ENCODE measurements at places on chromosomes 2 and 18. TPM values are rescaled to one million over a fixed set of nuclear protein-coding genes. Genes with fewer than 3 reads are reported as not detected.

Gene SERPINB12
- polyA plus RNA-seq, result not detected

Gene NETO1
- 2.7 TPM for polyA plus RNA-seq

Gene KDM3A
- 24.1 TPM for polyA plus RNA-seq

Gene MARCHF4
- 10.0 TPM for polyA plus RNA-seq

Gene ACMSD
- not detected for polyA plus RNA-seq

Gene PLEKHH2
- polyA plus RNA-seq, result 2.2 TPM

Gene MLPH
- 16.1 TPM for polyA plus RNA-seq

Gene DLX1
- polyA plus RNA-seq, result 1.4 TPM

Gene HOXD10
- 12.6 TPM for polyA plus RNA-seq

Gene TXNDC2
- 0.20 TPM for polyA plus RNA-seq

Gene CXXC1
- polyA plus RNA-seq, result 51.2 TPM

Gene POTEF
- polyA plus RNA-seq, result not detected

Gene TRAK2
- 25.3 TPM for polyA plus RNA-seq

Gene TIGD1
- 1.7 TPM for polyA plus RNA-seq

Gene GPR75
- 1.5 TPM for polyA plus RNA-seq

Gene DTNA
- 5.5 TPM for polyA plus RNA-seq

Gene EMX1
- not detected for polyA plus RNA-seq

Gene ALPP
- not detected for polyA plus RNA-seq

Gene ERICH2
- polyA plus RNA-seq, result not detected

Gene PSD4
- polyA plus RNA-seq, result 0.93 TPM

Gene PMAIP1
- polyA plus RNA-seq, result 6.8 TPM

Gene UGT1A3
- polyA plus RNA-seq, result not detected

Gene RELCH
- polyA plus RNA-seq, result 8.2 TPM

Gene PPP1R1C
- 0.27 TPM for polyA plus RNA-seq

Gene RGPD4
- polyA plus RNA-seq, result 0.04 TPM

Gene IL36A
- polyA plus RNA-seq, result not detected

Gene RNU2-63P
- polyA plus RNA-seq, result not detected

Gene PLB1
- 0.38 TPM for polyA plus RNA-seq

Gene CNRIP1
- polyA plus RNA-seq, result 81.9 TPM

Gene GPAT2
- polyA plus RNA-seq, result 4.9 TPM

Gene PAPOLG
- polyA plus RNA-seq, result 5.8 TPM

Gene IL1R2
- polyA plus RNA-seq, result not detected

Gene KCNS3
- 4.9 TPM for polyA plus RNA-seq

Gene ARHGEF4
- 15.1 TPM for polyA plus RNA-seq

Gene DSG4
- polyA plus RNA-seq, result not detected
